Dermis lymphatic vessel endothelial cell (primary cell): ENCODE measurements at places on chromosomes 2 and 18. TPM values are rescaled to one million over a fixed set of nuclear protein-coding genes. Genes with fewer than 3 reads are reported as not detected.

The SPRED2 gene
- 1.8 and 2.0 TPM in 2 replicates for total RNA-seq

The MYO7B gene
- 0.11 and 0.26 TPM in 2 replicates for total RNA-seq

The FAP gene
- total RNA-seq, result 0.09 and 0.76 TPM in 2 replicates

The ITGB6 gene
- total RNA-seq, result not detected in 2 replicates

The RAB6C gene
- total RNA-seq, result under 0.01 TPM in 1 of 2 replicates, not detected in the other

The SDC1 gene
- 5.3 and 16.2 TPM in 2 replicates for total RNA-seq

The PPP3R1 gene
- total RNA-seq, result 20.4 and 21.7 TPM in 2 replicates

The PAX8 gene
- total RNA-seq, result 0.11 and 0.17 TPM in 2 replicates

The ORC2 gene
- 13.0 and 20.6 TPM in 2 replicates for total RNA-seq

The KRCC1 gene
- 16.7 and 28.4 TPM in 2 replicates for total RNA-seq

The DHRS9 gene
- total RNA-seq, result not detected in 2 replicates

The DSC3 gene
- total RNA-seq, result under 0.01 and 0.11 TPM in 2 replicates

The ANKRD62 gene
- under 0.01 TPM in 1 of 2 replicates, not detected in the other for total RNA-seq

The B3GNT7 gene
- 10.7 and 13.0 TPM in 2 replicates for total RNA-seq

The GBX2 gene
- total RNA-seq, result 0.52 and 0.87 TPM in 2 replicates

The ST8SIA3 gene
- total RNA-seq, result not detected in 2 replicates

The ZNF521 gene
- total RNA-seq, result 139 and 149 TPM in 2 replicates

The ZNF396 gene
- 0.95 and 0.98 TPM in 2 replicates for total RNA-seq

The SCYGR4 gene
- total RNA-seq, result not detected in 2 replicates

The TMEM200C gene
- not detected in 2 replicates for total RNA-seq

The SAG gene
- not detected in 2 replicates for total RNA-seq

The MROH2A gene
- total RNA-seq, result not detected in 2 replicates

The PAX3 gene
- under 0.01 and 0.33 TPM in 2 replicates for total RNA-seq

The KLHL41 gene
- total RNA-seq, result under 0.01 and 0.17 TPM in 2 replicates

The LOXL3 gene
- total RNA-seq, result 0.87 and 1.2 TPM in 2 replicates

The GAD1 gene
- total RNA-seq, result 0.52 and 0.76 TPM in 2 replicates

The SGPP2 gene
- total RNA-seq, result not detected in 2 replicates

The KCNS3 gene
- total RNA-seq, result 0.76 and 0.86 TPM in 2 replicates

The IKZF2 gene
- 0.65 and 1.0 TPM in 2 replicates for total RNA-seq

The NEU2 gene
- not detected in 2 replicates for total RNA-seq

The TWIST2 gene
- total RNA-seq, result 0.09 and 0.54 TPM in 2 replicates

The CHRNG gene
- total RNA-seq, result not detected in 2 replicates

The TEX44 gene
- total RNA-seq, result not detected in 2 replicates

The PARD6G gene
- 66.8 and 69.8 TPM in 2 replicates for total RNA-seq

The NTSR2 gene
- not detected in 2 replicates for total RNA-seq

The ARHGEF33 gene
- total RNA-seq, result under 0.01 and 0.26 TPM in 2 replicates

The CHRNA1 gene
- 0.76 TPM in 1 of 2 replicates, not detected in the other for total RNA-seq

The SLC23A3 gene
- 0.54 and 1.2 TPM in 2 replicates for total RNA-seq

The TLX2 gene
- total RNA-seq, result not detected in 2 replicates

The SLC11A1 gene
- total RNA-seq, result 0.09 and 0.11 TPM in 2 replicates

The PROKR1 gene
- not detected in 2 replicates for total RNA-seq

The DYNAP gene
- not detected in 2 replicates for total RNA-seq

The FLACC1 gene
- 0.86 and 0.87 TPM in 2 replicates for total RNA-seq

The ALPP gene
- total RNA-seq, result not detected in 2 replicates

The INHBB gene
- total RNA-seq, result 32.1 and 32.7 TPM in 2 replicates
